ENCODE measurements at places on chromosomes 5 and 9. TPM values are rescaled to one million over a fixed set of nuclear protein-coding genes. Genes with fewer than 3 reads are reported as not detected.

DNA sequence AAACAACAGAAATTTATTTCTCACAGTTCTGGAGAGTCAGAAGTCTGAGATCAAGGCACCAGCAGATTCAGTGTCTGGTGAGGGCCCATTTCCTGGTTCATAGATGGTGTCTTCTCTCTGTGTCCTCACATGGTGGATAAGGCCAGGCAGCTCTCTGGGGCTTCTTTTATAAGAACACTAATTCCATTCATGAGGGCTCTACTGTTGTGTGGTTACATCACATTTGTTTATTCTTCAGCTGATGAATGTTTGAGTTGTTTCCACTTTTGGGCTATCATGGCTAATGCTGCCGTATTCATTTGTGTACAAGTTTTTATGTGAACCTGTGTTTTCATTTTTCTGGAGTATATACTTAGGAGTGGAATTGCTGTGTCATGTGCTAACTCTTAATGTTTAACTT lies 35.2 kb downstream of the DDX4 start:
- no peak for DNase-seq

- DNase-seq = no peak
These were observed 171.7 kb downstream of the COL23A1 start for GRCh38 chr5:178418471-178419010.

- DNase-seq = no peak
These were observed 65.4 kb downstream of the SPATA31C2 start for GRCh38 chr9:88072831-88073375.

GRCh38 chr5:78624011-78624541 lies 24.5 kb downstream of the LHFPL2 start:
- no peak for DNase-seq

- DNase-seq = no peak
These were observed 1.7 kb upstream of the ACO1 start for GRCh38 chr9:32382565-32383320.

DNA sequence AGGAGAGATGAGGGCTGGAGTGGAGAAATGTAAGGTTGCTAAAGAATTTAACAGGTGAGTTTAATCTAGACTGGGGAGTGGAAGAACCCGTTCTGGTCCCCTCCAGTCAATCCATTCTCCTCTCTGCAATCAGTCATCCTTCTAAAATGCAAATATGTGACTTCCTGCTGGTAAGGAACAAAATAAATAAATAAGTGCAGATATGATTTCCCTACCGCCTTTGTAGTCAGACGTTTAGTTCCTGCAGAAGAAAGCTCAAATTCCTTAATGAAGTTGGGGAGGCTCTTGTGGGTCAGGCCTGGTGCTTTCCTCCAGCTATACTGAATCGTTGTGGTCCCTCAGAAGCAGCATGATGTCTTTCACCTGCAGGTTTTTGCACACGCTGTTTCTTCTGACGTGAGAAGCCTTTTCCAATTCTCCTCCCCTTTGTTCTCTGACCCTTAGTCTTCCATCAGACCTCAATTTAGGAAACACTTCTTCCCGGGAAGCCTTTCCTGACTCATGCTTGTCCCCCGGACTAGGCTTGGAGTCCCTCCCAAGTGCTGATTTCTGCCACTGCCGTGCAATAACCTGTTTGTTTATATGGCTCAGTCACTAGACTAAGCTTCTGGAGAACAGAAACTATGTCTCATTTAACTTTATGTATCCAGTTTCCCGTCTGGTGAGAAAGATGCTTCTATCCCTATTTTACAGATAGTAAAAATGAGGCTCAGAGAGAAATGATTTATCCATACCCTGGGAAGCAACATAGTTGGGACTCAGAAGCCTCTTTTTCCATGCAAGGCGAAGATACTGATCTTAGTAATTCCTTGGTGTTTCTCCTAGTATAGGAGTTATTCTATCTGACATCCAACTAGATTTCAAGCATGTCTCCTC lies 1.3 kb downstream of the ATP6V1G1 start:
- DNase-seq = no peak

DNA sequence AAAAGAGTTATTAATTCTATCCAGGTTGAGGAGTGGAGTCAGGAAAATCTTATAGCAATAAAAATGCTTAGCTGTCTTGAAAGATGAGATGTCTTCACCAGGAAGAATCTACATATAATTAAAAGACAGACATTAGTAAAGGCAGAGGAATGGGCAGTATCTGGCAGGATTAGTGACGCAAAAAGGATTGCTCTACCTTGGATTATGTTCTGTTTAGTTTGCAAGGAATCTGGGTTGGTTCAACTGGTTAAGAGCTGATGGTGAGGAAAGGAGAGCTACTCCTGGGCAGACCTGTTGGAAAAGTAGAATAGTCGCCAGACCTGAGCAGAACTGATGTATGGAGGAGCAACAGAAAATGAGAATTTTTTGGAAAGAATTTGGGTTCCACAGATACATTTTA lies 318.5 kb downstream of the ADGRV1 start:
- DNase-seq = no peak

GRCh38 chr9:79623799-79624721 lies 52.3 kb downstream of the TLE4 start:
- DNase-seq = no peak

DNA sequence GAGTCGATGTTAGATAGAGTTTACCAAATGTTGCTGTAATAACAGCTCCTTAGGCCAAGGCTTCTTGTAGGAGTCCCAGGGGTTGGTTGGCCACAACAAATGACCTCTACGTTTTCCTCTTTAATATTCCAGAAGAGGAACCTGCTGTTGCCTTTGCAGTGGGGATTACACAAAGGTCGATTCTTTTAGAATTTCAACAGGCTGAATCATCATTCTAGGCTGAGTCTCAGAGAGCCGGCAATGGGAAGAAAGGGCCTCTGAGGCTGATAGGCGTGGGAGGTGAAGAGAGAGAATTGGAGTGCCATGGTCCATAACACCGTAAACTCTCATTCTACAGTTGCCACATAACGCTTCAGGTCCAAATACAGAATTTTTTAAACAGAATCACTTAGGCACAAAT lies 405.9 kb upstream of the DAP start:
- no peak for DNase-seq

DNA sequence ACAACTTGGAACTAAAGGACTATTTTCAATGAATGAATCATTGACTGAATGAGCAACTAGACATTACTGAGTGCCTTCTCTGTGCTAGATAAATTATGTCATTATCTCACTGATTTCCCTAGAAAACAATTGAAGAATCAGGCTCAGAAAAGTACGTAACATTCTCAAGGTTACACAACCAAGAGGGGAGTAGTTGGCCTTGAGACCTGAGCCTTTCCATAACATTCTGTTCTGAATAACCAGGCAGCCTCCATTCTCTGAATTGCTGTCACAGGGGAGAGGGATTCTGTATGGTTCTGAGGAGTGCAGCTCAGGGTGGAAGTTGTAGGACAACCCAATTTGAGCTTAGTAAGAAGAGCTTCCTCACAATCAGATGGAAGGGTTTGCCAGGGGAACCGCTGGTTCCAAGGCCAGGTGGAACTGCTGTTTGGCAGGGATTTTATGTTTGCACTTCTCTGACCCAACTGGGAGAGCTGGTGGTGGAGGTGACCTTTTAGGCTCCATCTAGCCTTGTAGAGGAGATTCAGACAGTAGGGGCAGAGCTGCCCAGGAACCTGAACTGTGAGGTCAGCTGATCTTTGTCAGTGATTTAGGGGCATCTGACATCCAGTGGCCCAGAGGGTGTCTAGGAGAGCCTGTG lies 16.3 kb downstream of the POLR1E start:
- no peak for DNase-seq

- DNase-seq = peak; percentile 29
These were observed 9.3 kb upstream of the ACSL6 start for GRCh38 chr5:132020568-132021339.

DNA sequence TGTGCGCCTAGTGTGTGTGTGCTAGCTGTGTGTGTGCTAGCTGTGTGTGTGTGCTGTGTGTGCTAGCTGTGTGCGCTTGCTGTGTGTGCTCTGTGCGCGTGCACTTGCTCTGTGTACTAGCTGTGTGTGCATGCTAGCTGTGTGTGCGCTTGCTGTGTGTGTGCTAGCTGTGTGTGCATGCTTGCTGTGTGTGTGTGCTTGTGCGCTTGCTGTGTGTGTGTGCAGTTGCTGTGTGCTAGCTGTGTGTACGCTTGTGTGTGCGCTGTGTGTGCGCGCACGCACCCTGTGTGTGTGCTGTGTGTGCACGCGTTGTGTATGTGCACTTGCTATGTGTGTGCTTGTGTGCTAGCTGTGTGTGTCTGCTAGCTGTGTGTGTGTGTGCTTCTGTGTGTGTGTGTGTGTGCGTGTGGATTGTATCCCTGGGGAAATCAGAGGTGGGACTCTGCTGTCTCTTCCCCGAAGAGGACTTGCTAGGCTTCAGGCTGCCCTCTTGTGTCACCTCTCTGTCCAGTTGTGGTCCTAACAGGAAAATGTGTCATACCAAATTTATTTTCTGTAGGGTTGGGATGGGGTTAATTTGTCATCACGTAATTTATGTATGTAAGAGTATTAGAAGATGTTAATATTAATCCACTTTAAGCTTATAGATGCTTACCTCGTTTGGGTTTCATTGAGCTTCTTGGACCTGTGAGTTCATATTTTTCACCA lies 38.9 kb downstream of the TPPP start:
- no peak for DNase-seq

- DNase-seq = no peak
These were observed 42.8 kb downstream of the SPEF2 start for GRCh38 chr5:35660451-35660850.

- no peak for DNase-seq
These were observed 244.5 kb downstream of the NR2F1-AS1 start for GRCh38 chr5:93336330-93337110.

DNA sequence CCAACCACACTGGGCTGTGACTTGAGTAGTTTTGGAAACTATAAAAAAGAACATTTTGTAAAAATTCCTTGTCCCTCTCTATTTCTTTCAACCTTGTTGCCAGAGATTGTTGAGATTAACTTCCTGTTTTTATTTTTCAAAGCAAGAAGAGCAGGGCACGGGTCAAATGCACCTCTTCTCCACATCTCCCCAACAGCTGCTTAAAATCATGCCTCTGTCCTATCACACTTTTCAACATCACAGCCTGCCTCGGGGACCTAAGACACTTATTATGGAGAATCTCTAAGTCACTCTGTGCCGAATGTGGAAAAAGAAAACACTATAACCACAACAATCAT lies 280.3 kb upstream of the TNC start:
- DNase-seq = no peak

GRCh38 chr5:54756301-54756700 lies 229.1 kb downstream of the ESM1 start:
- DNase-seq = no peak

- no peak for DNase-seq
These were observed 62.6 kb downstream of the SEMA5A start for GRCh38 chr5:9483243-9483642.

- no peak for DNase-seq
These were observed 1342.4 kb upstream of the DMAC1 start for GRCh38 chr9:9142001-9142400.

Gene SNX24
- polyA plus RNA-seq = 7.3 TPM

Gene C5orf58
- 0.24 TPM for polyA plus RNA-seq

Gene TMEM215
- 0.33 TPM for polyA plus RNA-seq

Gene SQSTM1
- 78.6 TPM for polyA plus RNA-seq

Gene EQTN
- polyA plus RNA-seq = 0.23 TPM

Gene IFNK
- polyA plus RNA-seq = not detected

Gene CATSPER3
- polyA plus RNA-seq = 0.62 TPM

Gene SVEP1
- polyA plus RNA-seq = 0.19 TPM

Measured in H1 (cell line).